Heart left ventricle (tissue), 16 donors: ENCODE measurements at places on chromosomes 16 and 17. TPM values are rescaled to one million over a fixed set of nuclear protein-coding genes. Genes with fewer than 3 reads are reported as not detected.

The ZG16B gene
- total RNA-seq, result 0.50 TPM

- H3K4me1 ChIP-seq, result peaks cover 21% of the 10 kb centered on the region
- H3K36me3 ChIP-seq, result no peaks in the 10 kb centered on the region
- H3K4me3 ChIP-seq, result no peak overlapping the region
- no peaks in the 10 kb centered on the region for H3K27me3 ChIP-seq
- no peak for DNase-seq
- peak overlapping the region; percentile 75 for H3K27ac ChIP-seq
Measured at GRCh38 chr16:87436225-87437172, 44.4 kb downstream of the MAP1LC3B start.

The FAM234A gene
- 171 TPM for total RNA-seq

GRCh38 chr16:20969386-20969785 is 68.8 kb downstream of the LYRM1 start:
- no peak for DNase-seq
- no peak overlapping the region for H3K27ac ChIP-seq

- no peaks in the 10 kb centered on the region for H3K27me3 ChIP-seq
- DNase-seq, result no peak
- H3K4me3 ChIP-seq, result no peak overlapping the region
- no peaks in the 10 kb centered on the region for H3K36me3 ChIP-seq
- H3K4me1 ChIP-seq, result no peaks in the 10 kb centered on the region
- H3K27ac ChIP-seq, result no peak overlapping the region
Measured at GRCh38 chr17:40714473-40714872, 10.9 kb upstream of the KRT24 start.

- H3K36me3 ChIP-seq, result peaks cover 53% of the 10 kb centered on the region
- H3K4me1 ChIP-seq, result peaks cover 62% of the 10 kb centered on the region
- peak overlapping the region; percentile 96 for H3K4me3 ChIP-seq
Measured at GRCh38 chr16:30066761-30067583, 1.4 kb downstream of the ALDOA start.

- H3K36me3 ChIP-seq, result no peaks in the 10 kb centered on the region
- H3K4me1 ChIP-seq, result no peaks in the 10 kb centered on the region
- no peaks in the 10 kb centered on the region for H3K27me3 ChIP-seq
- DNase-seq, result no peak
- H3K27ac ChIP-seq, result no peak overlapping the region
Measured at GRCh38 chr17:81093619-81094508, 58.9 kb downstream of the BAIAP2 start.

DNA sequence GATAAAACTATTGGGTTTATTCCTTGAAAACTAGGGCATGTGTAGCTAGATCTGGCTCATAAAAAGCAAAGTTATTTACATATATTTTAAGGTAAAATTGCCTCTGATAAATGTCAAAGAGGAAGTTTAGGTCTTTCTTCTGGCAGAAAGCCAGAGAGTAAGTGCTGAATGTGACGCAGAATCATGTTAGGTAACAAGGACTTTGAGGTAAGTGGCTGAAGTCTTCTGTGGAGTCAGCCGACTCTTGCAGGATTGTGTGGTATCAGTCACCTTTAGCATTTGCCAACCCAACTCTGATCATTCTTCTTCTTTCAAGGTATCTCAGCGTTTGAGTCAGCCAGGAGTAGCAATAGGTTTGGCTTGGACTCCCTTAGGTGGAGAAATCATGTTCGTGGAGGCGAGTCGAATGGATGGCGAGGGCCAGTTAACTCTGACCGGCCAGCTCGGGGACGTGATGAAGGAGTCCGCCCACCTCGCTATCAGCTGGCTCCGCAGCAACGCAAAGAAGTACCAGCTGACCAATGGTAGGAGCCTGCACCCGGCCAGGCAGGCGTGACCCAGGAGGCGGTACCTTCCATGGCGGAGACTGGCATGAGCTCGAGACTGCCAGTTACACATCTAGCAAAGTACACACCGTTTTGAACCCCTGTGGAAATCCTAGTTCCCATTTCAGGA is 37.9 kb downstream of the SIAH1 start:
- H3K27ac ChIP-seq, result no peak overlapping the region
- H3K36me3 ChIP-seq, result peaks cover 43% of the 10 kb centered on the region
- DNase-seq, result no peak
- no peak overlapping the region for H3K4me3 ChIP-seq
- H3K27me3 ChIP-seq, result no peaks in the 10 kb centered on the region
- H3K4me1 ChIP-seq, result no peaks in the 10 kb centered on the region

GRCh38 chr16:66480265-66481080 is 53.4 kb downstream of the BEAN1 start:
- no peaks in the 10 kb centered on the region for H3K27me3 ChIP-seq
- peak; percentile 14 for DNase-seq
- H3K4me1 ChIP-seq, result peaks cover 8% of the 10 kb centered on the region
- no peak overlapping the region for H3K4me3 ChIP-seq
- no peak overlapping the region for H3K27ac ChIP-seq

DNA sequence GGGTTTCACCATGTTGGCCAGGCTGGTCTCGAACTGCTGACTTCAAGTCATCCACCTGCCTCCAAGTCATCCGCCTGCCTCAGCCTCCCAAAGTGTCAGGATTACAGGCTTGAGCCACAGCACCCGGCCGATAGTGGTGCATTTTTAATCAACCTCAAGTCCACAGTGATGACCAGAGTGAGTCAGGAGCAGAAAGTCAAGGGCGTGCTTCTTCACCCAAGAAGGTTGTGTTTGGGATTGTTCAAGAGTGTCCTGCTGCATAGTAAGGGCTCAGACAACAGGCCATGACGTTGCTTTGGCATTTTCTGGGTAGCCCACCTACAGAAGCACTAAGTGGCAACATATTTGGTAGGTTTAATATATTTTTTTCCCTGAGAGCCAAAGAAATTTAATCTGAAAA is 108.3 kb upstream of the FAM20A start:
- H3K4me3 ChIP-seq, result no peak overlapping the region
- H3K4me1 ChIP-seq, result no peaks in the 10 kb centered on the region
- DNase-seq, result no peak
- no peaks in the 10 kb centered on the region for H3K36me3 ChIP-seq
- no peaks in the 10 kb centered on the region for H3K27me3 ChIP-seq

DNA sequence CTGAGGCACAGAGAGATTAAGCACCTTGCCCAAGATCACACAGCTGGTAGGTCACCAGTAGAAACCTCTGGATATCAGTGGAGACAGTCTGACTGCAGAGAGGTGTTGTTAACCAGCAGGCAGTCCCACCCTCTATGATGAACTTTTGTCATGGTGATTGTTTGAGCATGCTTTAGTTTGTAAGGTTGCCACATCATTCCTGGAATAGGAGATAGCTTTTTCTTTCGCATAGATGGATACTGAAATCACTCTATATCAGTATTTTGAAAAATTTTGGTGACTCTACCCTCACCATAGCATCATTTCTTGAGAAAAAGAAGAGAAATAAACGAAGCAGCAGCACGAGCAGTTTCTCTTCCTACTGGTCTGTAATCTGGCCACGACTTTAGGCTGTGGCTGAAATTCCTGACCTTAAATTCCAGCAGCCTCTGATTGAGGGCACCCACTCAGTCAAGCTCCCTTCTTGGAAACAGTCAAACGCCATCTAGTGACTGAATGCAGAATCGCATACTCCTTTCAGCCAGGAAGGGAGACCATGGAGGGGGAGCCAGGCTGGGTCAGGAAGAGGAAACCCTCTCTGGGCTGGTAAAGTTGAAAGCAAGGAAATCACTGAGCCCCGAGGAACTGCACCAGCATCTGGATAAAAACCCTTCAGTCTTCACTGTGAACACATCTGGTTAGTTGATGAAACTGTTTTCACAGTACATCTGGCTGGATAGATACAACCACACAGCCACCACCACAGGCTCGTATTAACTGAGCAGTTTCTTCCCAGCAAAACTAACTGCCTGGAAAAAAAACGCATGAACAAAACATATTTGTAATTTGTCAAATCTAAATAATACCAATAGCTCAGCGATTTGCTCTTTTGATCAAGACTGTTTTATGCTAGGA is 108.5 kb upstream of the XYLT1 start:
- no peak overlapping the region for H3K27ac ChIP-seq
- no peaks in the 10 kb centered on the region for H3K27me3 ChIP-seq
- no peak for DNase-seq
- no peaks in the 10 kb centered on the region for H3K36me3 ChIP-seq
- no peak overlapping the region for H3K4me3 ChIP-seq

The WDR45B gene
- 46.7 TPM for total RNA-seq

The RNF43 gene
- total RNA-seq, result 4.9 TPM

- H3K27ac ChIP-seq, result peak overlapping the region; percentile 83
- H3K4me3 ChIP-seq, result peak overlapping the region; percentile 85
- H3K4me1 ChIP-seq, result no peaks in the 10 kb centered on the region
Measured at GRCh38 chr16:77723108-77723514, 797 bp downstream of the NUDT7 start.

- no peak overlapping the region for H3K4me3 ChIP-seq
- no peaks in the 10 kb centered on the region for H3K36me3 ChIP-seq
- no peaks in the 10 kb centered on the region for H3K4me1 ChIP-seq
Measured at GRCh38 chr17:30326809-30327208, 7.0 kb downstream of the TMIGD1 start.

- no peak for DNase-seq
- H3K27me3 ChIP-seq, result no peaks in the 10 kb centered on the region
- H3K36me3 ChIP-seq, result no peaks in the 10 kb centered on the region
- H3K4me3 ChIP-seq, result no peak overlapping the region
- no peak overlapping the region for H3K27ac ChIP-seq
- H3K4me1 ChIP-seq, result peaks cover 7% of the 10 kb centered on the region
Measured at GRCh38 chr17:57676543-57676942, 68.6 kb downstream of the CCDC182 start.

DNA sequence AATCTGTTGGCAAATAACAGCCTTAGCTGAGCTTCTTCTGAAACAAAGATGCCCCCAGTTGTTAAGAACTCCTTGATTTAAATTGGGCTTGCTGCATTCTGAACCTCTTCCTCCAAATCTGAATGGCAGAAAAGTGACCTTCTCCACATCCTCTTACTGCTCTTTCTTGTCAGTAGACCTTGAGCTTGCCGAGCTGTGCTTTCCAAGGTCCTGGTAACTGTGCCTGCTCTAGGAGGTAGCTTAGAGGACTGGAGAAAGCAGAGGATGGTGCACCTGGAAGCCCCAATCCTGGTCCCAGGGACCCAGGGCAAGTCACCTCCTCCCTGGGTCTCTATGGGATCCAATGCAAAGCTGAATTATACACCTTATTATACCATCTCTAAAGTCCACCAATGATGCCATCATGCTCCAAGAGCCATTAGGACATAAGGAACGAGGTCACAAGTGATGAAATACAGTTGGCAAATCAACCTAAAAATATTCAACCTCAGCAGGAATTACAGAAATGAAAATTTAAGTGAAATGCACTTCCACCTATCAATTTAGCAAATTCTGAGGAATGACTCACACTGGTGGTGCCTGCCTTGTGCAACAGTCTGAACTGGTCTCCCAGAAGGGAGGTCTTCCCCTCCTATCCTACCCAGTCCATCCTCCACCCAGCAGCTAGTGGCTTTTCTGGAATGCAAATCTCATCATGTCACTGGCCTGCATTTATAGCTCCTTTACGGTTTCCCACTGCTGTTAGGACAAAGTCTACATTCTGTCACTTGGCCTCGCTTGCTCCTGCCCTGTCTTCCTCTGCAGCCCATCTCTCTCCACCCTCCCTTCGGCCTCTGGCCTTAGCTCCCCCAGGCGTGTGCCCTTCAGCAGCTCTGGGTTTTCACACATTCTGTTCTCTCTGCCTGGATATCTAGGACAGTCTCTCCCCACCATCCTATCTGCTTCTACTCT is 36.6 kb downstream of the TOM1L2 start:
- peak overlapping the region; percentile 13 for H3K27ac ChIP-seq
- peaks cover 81% of the 10 kb centered on the region for H3K4me1 ChIP-seq
- no peak for DNase-seq
- no peaks in the 10 kb centered on the region for H3K27me3 ChIP-seq
- H3K36me3 ChIP-seq, result no peaks in the 10 kb centered on the region

GRCh38 chr17:57365420-57365819 is 109.1 kb downstream of the MSI2 start:
- no peak for DNase-seq
- peak overlapping the region; percentile 82 for H3K27ac ChIP-seq
- no peak overlapping the region for H3K4me3 ChIP-seq
- H3K4me1 ChIP-seq, result peaks cover 62% of the 10 kb centered on the region

The DPEP2 gene
- 0.64 TPM for total RNA-seq

- no peak overlapping the region for H3K27ac ChIP-seq
- H3K27me3 ChIP-seq, result peaks cover 5% of the 10 kb centered on the region
- peaks cover 10% of the 10 kb centered on the region for H3K4me1 ChIP-seq
- no peak overlapping the region for H3K4me3 ChIP-seq
- H3K36me3 ChIP-seq, result no peaks in the 10 kb centered on the region
Measured at GRCh38 chr17:21454441-21454840, 78.3 kb downstream of the KCNJ12 start.

The GRIN2A gene
- total RNA-seq, result 4.6 TPM
